ENCODE measurements at places on chromosomes 6 and 20.

DNA sequence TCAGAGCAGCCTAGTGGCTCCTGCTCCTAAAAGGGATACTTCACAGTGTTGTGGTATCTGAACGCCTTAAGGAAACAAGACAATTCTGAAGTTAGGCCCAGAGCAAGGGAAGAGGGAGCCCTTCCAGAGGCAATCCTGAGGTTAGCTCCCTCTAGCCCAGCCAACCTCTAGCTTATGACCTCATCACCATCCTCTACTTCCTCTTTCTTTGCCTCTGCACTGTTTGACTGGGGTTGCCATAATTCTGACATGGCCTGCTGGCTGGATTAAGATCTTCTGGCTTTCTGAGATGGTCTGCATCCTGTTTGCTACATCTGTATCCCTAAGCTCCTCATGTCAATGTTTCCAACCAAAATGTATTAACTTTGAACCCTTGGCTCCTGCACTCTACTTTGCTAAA, 23.3 kb upstream of the BMP2 start:
- H3K27me3 ChIP-seq: no peaks in the 10 kb centered on the region
- no peak overlapping the region for H3K27ac ChIP-seq
- no peak overlapping the region for H3K4me3 ChIP-seq
- H3K36me3 ChIP-seq: no peaks in the 10 kb centered on the region
- no peak for DNase-seq

DNA sequence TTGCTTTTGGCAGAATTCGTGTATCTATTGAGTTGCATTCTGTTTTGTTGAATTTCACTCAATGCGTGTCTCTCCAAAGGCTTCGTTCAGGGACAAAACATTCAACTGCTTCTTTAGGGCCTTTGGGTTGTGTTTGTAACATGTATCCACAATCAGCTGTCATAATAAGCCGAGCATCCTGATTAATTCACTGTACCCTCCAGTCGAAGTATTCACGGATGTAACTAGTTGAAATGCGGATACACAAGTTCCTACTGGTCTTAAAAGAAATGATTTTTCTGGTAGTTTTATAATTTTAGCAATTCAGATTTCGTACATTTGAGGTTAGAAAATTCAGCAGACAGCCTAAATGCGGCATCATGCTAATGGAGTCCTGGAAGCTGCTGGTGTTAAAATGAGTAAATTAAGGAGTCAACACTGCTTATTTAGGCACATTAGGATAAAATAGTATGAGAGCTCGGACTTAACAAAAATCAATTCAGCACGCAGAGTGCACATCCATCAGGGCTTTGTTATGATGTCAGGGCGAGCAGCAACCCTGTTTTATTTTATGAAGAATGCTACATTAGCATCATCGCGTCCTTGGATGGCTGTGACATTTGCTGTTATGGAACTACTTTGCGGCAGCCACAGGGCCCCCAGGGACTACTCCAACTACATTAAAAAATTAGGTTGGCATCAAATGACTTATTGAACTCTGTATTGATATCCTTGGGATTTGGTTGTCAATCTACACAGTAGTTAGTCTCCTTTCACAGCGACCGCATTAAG, 489.3 kb upstream of the FLRT3 start:
- no peaks in the 10 kb centered on the region for H3K36me3 ChIP-seq
- DNase-seq: no peak
- no peaks in the 10 kb centered on the region for H3K4me1 ChIP-seq

DNA sequence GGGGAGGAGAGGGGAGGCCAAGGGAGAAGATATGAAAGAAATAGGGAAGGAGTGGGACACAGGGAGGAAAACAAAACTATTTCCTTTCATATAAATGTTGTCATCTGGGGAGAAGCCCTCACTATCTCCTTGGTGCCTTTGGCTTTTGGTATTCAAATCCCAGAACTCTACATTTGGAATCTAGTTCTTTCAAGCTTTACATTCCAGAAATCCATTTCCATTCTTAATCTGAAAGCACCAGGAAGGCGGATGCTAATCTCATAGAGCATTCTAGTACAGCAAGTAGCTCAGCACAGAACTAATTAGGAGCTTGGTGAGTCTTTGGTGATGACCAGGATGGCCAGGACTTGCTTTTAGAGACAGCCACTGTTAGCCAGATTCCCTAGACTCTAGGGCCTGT, 177.9 kb downstream of the KIF16B start:
- H3K4me1 ChIP-seq: no peaks in the 10 kb centered on the region
- no peaks in the 10 kb centered on the region for H3K27me3 ChIP-seq
- H3K27ac ChIP-seq: no peak overlapping the region
- peaks cover 9% of the 10 kb centered on the region for H3K36me3 ChIP-seq
- no peak for DNase-seq

DNA sequence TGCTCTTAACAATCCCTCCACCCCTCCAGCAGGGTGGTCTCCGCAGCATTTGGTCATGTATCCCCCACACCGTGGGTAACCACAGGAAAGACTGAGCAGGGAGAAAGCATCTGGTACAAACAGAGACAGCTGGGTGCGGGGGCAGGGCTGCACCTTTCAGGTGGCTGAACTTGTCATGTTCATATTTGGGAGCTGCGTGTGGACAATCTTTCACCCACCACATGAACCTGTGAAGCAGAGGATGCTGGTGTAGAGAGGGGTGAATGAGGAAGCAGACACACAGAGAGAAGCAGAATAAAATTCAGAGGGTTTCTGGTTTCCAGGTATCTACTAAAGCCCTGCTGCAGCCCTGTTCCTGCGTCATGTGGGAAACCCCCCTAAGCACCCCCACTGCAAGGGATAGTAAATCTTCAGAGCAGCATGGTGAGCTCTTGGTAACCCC, 8.9 kb downstream of the GFOD1 start:
- no peaks in the 10 kb centered on the region for H3K36me3 ChIP-seq
- no peak overlapping the region for H3K4me3 ChIP-seq
- H3K27ac ChIP-seq: no peak overlapping the region
- H3K4me1 ChIP-seq: peaks cover 2% of the 10 kb centered on the region

DNA sequence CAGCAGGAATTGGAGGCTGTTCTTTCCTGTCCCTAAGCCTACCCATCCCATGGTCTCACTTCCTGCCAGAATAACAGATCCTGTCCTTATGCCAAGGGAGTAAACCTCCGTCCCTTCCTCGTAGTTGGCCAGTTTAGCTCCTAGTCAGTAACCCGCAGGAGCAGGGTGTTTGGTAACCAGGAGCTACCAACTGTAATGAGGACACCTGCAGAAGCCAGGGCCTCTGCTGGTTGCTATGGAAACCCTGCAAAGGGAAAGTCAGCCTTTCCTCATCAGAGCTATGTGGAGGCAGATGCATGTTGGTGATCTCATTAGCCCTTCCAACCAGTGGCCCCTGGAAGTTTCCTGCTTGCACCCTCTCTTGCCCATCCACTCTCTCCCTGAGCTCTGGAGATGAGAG, 368.2 kb upstream of the SULF2 start:
- no peaks in the 10 kb centered on the region for H3K36me3 ChIP-seq
- H3K4me1 ChIP-seq: no peaks in the 10 kb centered on the region
- DNase-seq: no peak
- no peak overlapping the region for H3K4me3 ChIP-seq
- peaks cover 50% of the 10 kb centered on the region for H3K27me3 ChIP-seq

DNA sequence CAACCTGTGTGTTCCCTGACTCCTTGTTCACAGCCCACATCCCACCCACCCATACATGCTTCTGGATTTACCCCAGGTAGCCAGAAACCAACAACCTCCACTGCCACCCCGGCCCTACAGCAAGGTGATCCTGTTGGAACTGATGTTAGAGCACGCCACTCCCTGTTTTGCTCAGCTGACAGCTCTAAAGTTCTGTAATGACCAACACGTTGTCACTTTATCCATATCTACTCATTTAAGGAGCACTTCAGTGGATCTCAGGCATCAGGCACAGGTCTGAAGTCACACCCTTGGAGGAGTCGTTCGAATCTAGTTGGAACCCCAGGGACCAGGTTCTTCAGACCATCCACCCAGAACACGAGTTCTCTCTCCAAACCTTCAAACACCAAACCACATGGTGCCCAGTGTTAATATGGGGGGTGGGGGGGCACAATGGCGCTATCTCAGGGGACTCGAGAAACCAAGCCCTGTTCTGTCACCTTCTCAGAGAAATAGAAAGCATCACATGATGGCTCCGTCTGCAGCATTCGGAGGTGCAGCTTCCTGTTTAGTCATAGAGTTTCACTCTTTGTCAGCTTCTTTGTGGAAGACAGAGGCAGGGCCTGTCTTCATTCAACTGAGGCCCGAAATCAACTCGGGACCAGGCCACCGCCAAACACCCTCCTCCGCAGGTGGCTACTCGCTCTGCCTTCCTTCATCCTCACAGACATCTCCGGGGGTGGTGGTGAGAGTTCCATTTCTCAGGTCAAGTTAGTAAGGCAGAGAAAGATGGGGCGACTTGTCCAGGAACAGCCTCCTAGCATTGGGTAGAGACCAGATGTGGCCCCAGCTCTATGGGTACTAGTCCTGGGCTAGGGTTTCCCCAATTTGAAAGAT, 142.2 kb downstream of the NFATC2 start:
- peaks cover 50% of the 10 kb centered on the region for H3K36me3 ChIP-seq
- H3K4me1 ChIP-seq: peaks cover 71% of the 10 kb centered on the region
- peak; percentile 66 for DNase-seq

- no peak for DNase-seq
- H3K4me3 ChIP-seq: no peak overlapping the region
- H3K4me1 ChIP-seq: peaks cover 7% of the 10 kb centered on the region
- H3K36me3 ChIP-seq: no peaks in the 10 kb centered on the region
- no peaks in the 10 kb centered on the region for H3K27me3 ChIP-seq
Measured at GRCh38 chr6:2117447-2117846, 128.0 kb downstream of the GMDS start.

- DNase-seq: no peak
- no peaks in the 10 kb centered on the region for H3K36me3 ChIP-seq
- no peak overlapping the region for H3K4me3 ChIP-seq
- H3K27ac ChIP-seq: no peak overlapping the region
Measured at GRCh38 chr6:118387921-118388701, 160.0 kb upstream of the PLN start.

GRCh38 chr6:125107896-125108295, 45.7 kb upstream of the TPD52L1 start:
- no peaks in the 10 kb centered on the region for H3K27me3 ChIP-seq
- H3K4me3 ChIP-seq: no peak overlapping the region
- H3K36me3 ChIP-seq: no peaks in the 10 kb centered on the region
- H3K4me1 ChIP-seq: no peaks in the 10 kb centered on the region
- DNase-seq: no peak

GRCh38 chr6:113184291-113184690, 672.9 kb upstream of the MARCKS start:
- no peaks in the 10 kb centered on the region for H3K4me1 ChIP-seq
- H3K36me3 ChIP-seq: no peaks in the 10 kb centered on the region
- DNase-seq: no peak
- no peaks in the 10 kb centered on the region for H3K27me3 ChIP-seq

- no peak overlapping the region for H3K27ac ChIP-seq
- H3K36me3 ChIP-seq: peaks cover 1% of the 10 kb centered on the region
- no peaks in the 10 kb centered on the region for H3K4me1 ChIP-seq
- H3K4me3 ChIP-seq: no peak overlapping the region
Measured at GRCh38 chr20:2332711-2333110, 36.9 kb downstream of the TGM3 start.

DNA sequence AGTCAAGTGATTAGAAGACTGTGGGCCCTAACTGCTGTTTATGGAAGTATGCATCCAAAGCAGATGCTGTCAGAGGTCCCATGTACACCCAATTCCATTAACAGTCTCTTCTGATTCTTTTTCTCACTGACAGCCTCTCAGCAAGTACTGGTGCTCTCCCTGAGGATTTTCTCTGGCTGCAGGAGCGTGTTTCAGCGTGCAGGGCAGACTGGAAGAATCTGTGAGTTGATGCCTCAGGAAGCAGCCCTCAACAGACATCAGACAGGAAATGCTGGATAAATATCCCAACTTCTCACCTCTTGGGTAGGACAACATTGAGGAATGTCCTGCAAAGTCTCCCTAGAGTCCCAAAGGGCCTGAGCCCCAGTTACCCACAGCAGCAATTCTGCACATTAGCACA, 40.8 kb downstream of the ANKEF1 start:
- no peak overlapping the region for H3K4me3 ChIP-seq
- no peak for DNase-seq
- no peaks in the 10 kb centered on the region for H3K4me1 ChIP-seq
- no peaks in the 10 kb centered on the region for H3K36me3 ChIP-seq
- H3K27ac ChIP-seq: no peak overlapping the region

GRCh38 chr6:136685540-136686108, 106.7 kb downstream of the MAP3K5 start:
- no peak for DNase-seq
- peaks cover 28% of the 10 kb centered on the region for H3K4me1 ChIP-seq
- H3K27ac ChIP-seq: no peak overlapping the region
- H3K27me3 ChIP-seq: no peaks in the 10 kb centered on the region
- H3K4me3 ChIP-seq: no peak overlapping the region
- peaks cover 19% of the 10 kb centered on the region for H3K36me3 ChIP-seq

GRCh38 chr6:34912715-34913464, 23.8 kb downstream of the ANKS1A start:
- DNase-seq: peak; percentile 17
- peaks cover 25% of the 10 kb centered on the region for H3K4me1 ChIP-seq
- no peaks in the 10 kb centered on the region for H3K36me3 ChIP-seq

- peaks cover 8% of the 10 kb centered on the region for H3K36me3 ChIP-seq
- H3K4me1 ChIP-seq: no peaks in the 10 kb centered on the region
- H3K27ac ChIP-seq: no peak overlapping the region
Measured at GRCh38 chr6:83226517-83226916, 33.4 kb downstream of the RWDD2A start.

DNA sequence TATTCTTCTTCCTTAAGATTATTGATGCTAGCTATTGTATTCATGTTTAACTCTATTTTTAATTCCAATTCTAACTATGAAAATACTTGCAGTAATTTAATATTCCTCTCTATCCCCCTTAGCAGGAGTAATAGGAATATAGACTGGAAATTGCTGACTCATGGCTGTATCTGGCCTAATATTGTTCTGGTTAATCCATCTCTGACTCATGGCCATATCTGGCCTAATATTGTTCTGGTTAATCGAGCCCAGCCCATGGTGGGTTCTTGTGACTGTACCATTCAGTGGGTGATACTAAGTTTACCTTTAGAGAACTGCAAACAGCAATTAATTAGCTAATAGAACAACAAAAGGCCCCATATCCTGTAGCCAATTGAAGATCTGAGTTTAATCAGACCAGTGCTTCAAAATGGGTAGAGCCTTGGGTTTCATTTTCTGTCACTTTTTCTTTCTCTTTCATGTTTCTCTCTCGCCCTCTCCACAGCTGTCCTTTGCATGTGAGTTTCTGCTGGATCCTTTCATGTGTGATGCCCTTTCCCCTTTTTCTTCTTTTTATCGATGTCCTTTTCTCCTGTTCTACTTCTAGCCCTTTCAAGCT, 50.6 kb downstream of the SLC22A3 start:
- DNase-seq: no peak
- H3K27me3 ChIP-seq: no peaks in the 10 kb centered on the region
- peak overlapping the region; percentile 9 for H3K4me3 ChIP-seq
- peak overlapping the region; percentile 11 for H3K27ac ChIP-seq
- peaks cover 2% of the 10 kb centered on the region for H3K36me3 ChIP-seq
- H3K4me1 ChIP-seq: peaks cover 22% of the 10 kb centered on the region

GRCh38 chr6:127190552-127190951, 72.1 kb downstream of the RSPO3 start:
- H3K27ac ChIP-seq: no peak overlapping the region
- H3K27me3 ChIP-seq: no peaks in the 10 kb centered on the region
- H3K36me3 ChIP-seq: peaks cover 3% of the 10 kb centered on the region
- no peak for DNase-seq
- H3K4me3 ChIP-seq: no peak overlapping the region

- H3K27ac ChIP-seq: no peak overlapping the region
- H3K27me3 ChIP-seq: no peaks in the 10 kb centered on the region
- peaks cover 10% of the 10 kb centered on the region for H3K4me1 ChIP-seq
- no peak overlapping the region for H3K4me3 ChIP-seq
- H3K36me3 ChIP-seq: peaks cover 55% of the 10 kb centered on the region
Measured at GRCh38 chr6:36616893-36617521, 22.8 kb downstream of the SRSF3 start.

Data from effector memory CD8-positive, alpha-beta T cell (primary cell).